Activated naive CD8-positive, alpha-beta T cell treated with anti-CD3 and anti-CD28 coated beads for 36 hours (primary cell): ENCODE measurements at places on chromosomes 5 and 9. TPM values are rescaled to one million over a fixed set of nuclear protein-coding genes. Genes with fewer than 3 reads are reported as not detected.

Gene IFNA8
- total RNA-seq: not detected

Gene SPINK6
- total RNA-seq: not detected

Gene DNM1
- 0.37 TPM for total RNA-seq

Gene TUSC1
- 0.10 TPM for total RNA-seq

Gene BTNL8
- 0.12 TPM for total RNA-seq

Gene PHF24
- 0.23 TPM for total RNA-seq

Gene NR2F1
- total RNA-seq: not detected
